ACHN (cell line): ENCODE measurements at places on chromosomes 16 and 17.

- no peak for DNase-seq
These were observed 5.3 kb downstream of the NTHL1 start for GRCh38 chr16:2042171-2042985.

- no peak for DNase-seq
These were observed 47.4 kb downstream of the WWOX start for GRCh38 chr16:78146807-78147206.

GRCh38 chr17:14935139-14935841 lies 329.8 kb downstream of the PMP22 start:
- DNase-seq, result no peak

- DNase-seq, result no peak
These were observed 3.1 kb upstream of the SLC13A2 start for GRCh38 chr17:28470266-28470913.

DNA sequence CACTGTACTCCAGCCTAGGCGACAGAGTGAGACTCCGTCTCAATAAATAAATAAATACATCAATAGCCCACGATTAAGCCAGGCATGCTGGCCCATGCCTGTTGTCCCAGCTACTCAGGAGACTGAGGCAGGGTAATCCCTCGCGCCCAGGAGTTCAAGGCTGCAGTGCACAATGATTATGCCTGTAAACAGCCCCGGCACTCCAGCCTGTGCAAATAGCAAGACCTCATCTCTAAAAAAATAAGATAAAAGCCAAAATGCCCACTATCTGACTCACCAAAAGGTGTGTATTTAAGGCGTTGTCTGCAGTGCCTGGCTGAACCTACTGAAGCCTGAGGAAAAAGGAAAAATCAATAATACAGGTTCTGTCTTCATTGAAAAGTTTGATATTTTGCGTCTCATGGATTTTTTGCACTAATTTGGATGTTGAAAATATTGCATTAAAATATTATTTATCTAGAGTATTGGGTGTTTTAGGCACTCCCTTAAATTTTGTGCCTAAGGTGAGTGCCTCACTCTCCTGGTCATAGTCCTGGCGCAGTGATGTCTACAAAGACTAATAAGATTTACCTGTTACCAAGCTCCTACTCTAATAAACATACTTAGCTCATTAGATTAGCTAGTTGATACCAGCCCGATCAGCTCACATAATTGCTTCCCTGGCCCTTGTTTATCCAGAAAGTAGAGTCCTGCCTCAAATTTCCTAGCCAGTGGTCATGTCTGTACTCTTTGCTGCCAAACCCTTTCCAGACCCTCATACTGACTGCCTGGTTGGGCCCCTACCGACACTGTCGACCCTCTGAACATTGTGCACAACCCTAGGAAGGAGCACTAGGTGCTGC lies 24.7 kb upstream of the TOB1 start:
- no peak for DNase-seq
